Aorta (tissue), 5 donors: ENCODE measurements at places on chromosomes 4 and X. TPM values are rescaled to one million over a fixed set of nuclear protein-coding genes. Genes with fewer than 3 reads are reported as not detected.

The ADAM29 gene
- total RNA-seq, result not detected

The SMPX gene
- total RNA-seq, result 0.81 TPM

The HSFX3 gene
- not detected for total RNA-seq

The ABLIM2 gene
- total RNA-seq, result 20.2 TPM

The NXF2 gene
- total RNA-seq, result not detected

DNA sequence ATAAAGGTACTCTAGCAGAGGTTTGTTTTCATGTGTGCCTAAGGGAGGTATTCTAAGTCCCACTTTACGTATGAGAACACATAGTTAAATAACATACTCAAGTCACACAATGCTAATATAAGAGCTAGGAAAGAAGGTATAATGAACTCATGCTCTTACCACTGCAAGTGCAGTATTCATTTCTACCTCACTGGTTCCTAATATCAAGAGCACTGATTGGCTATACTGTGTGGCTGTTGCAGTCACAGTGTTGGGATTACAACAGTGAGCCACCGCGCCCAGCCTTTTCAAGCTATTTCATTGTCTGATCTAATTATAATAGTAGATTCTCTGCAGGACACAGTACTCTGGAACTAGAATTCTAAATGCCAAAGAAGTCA, 84.0 kb downstream of the PDS5A start:
- H3K4me3 ChIP-seq, result no peak overlapping the region
- H3K4me1 ChIP-seq, result no peaks in the 10 kb centered on the region
- H3K36me3 ChIP-seq, result no peaks in the 10 kb centered on the region

- no peaks in the 10 kb centered on the region for H3K4me1 ChIP-seq
- H3K27ac ChIP-seq, result no peak overlapping the region
- no peak for DNase-seq
- no peaks in the 10 kb centered on the region for H3K36me3 ChIP-seq
These were observed 29.0 kb upstream of the CCNG2 start for GRCh38 chr4:77127837-77128621.

GRCh38 chr4:79864500-79865200, 208.4 kb downstream of the ANTXR2 start:
- DNase-seq, result no peak
- H3K4me1 ChIP-seq, result no peaks in the 10 kb centered on the region

DNA sequence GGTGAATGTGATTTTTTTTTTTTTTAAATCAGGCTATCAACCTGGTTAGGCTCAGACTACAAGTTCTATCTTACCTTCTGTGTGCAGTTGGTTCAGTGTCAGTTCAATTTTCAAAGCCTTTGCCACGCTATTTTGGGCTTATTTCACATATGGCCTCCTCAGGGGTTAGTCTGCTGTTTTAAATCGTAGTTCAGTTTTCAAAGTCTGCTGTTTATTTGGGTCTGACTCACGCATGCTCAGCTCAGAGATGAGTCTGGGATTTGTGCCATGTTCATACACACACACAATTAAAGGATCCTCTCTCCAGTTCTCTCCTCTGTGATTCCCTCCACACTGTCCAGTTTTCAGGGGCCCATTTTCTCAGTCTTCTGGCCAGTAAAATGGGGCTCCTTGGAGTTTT, 32.3 kb upstream of the ZFX start:
- no peaks in the 10 kb centered on the region for H3K4me1 ChIP-seq
- no peak overlapping the region for H3K4me3 ChIP-seq
- no peak for DNase-seq
- no peaks in the 10 kb centered on the region for H3K27me3 ChIP-seq

DNA sequence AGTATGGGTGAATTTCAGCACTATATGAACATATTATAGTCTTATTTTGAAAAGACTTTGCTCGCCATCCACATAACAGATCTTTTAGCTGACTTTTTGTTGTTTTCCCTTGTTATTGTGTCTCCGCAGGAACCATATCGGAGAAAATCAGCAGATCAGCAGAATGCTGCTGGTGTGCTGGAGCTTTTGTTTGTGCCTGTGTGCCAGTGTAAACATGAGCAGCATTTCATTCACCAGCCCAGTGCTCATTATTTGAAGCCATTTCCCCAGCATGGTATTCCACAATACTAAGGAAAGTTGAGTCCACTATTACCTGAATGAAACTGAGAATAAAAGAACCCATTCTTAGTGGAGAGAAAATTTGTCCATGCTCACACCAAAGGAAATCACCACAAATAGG, 261.8 kb upstream of the ARX start:
- no peaks in the 10 kb centered on the region for H3K27me3 ChIP-seq
- no peaks in the 10 kb centered on the region for H3K4me1 ChIP-seq
- DNase-seq, result no peak
- H3K4me3 ChIP-seq, result no peak overlapping the region
- H3K27ac ChIP-seq, result no peak overlapping the region
- H3K36me3 ChIP-seq, result no peaks in the 10 kb centered on the region

DNA sequence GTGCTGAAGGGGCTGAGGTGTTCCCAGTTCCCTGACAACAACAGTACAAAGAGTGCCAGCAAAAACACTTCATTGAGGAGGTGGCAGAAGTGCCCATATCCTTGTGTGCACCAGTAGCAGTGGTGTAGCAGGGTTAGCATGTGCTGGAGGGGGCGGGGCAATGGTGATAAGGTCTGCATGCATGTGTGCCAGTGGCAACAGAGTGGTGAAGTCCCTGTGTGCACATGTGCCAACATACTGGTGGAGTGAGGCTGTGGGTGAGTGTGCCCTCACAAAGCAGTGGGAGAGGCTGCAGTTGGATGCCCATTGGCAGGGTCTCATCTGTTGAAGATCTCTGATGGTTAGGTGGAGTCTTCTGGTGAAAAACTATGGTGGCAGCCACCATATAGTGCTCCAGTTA, 994.6 kb downstream of the PCDH19 start:
- no peak for DNase-seq
- no peaks in the 10 kb centered on the region for H3K4me1 ChIP-seq

GRCh38 chr4:6752486-6752829, 30.1 kb upstream of the KIAA0232 start:
- H3K27ac ChIP-seq, result no peak overlapping the region
- DNase-seq, result no peak
- H3K27me3 ChIP-seq, result no peaks in the 10 kb centered on the region
- peaks cover 3% of the 10 kb centered on the region for H3K4me1 ChIP-seq

- no peak overlapping the region for H3K27ac ChIP-seq
- no peaks in the 10 kb centered on the region for H3K36me3 ChIP-seq
- no peaks in the 10 kb centered on the region for H3K27me3 ChIP-seq
- DNase-seq, result no peak
- no peaks in the 10 kb centered on the region for H3K4me1 ChIP-seq
These were observed 3.6 kb downstream of the DRP2 start for GRCh38 chrX:101223226-101223625.

DNA sequence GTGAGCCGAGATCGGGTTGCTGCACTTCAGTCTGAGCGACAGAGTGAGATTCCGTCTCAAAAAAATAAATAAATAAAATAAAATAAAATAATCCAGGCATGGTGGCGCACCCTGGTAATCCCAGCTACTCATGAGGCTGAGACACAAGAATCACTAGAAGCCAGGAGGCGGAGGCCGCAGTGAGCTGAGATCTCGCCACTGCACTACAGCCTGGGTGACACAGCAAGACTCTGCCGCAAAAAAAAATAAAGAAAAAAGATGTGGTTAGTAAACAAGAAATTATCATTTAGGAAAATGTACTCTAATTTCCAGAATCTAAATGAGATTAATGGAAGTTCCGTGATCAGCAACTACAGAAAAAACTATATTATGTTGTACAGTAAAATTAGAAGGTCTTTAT, 14.5 kb upstream of the LRBA start:
- H3K4me3 ChIP-seq, result no peak overlapping the region
- H3K27me3 ChIP-seq, result no peaks in the 10 kb centered on the region
- H3K27ac ChIP-seq, result no peak overlapping the region
- H3K36me3 ChIP-seq, result no peaks in the 10 kb centered on the region

DNA sequence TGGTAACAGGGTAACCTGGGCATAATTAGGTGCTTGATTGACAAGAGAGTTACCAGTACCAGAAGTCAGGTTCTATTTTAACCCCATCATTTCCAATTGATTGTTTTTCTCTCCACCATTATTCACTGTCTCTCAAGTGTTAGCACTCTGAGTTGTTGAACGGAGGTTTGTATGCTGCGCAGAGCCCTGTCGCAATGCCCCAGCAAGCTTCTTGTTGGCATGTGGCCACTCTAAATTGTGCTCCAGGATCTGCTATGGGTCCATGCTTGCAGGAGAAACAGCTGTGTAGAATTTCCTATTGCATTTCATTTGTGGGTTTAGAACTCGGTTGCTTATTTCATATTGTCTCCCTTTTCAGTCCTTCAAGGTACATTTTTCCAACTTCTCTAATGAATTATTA, 98.2 kb downstream of the KLHL8 start:
- H3K27me3 ChIP-seq, result no peaks in the 10 kb centered on the region
- H3K36me3 ChIP-seq, result peaks cover 3% of the 10 kb centered on the region
- DNase-seq, result no peak
- H3K4me3 ChIP-seq, result no peak overlapping the region
- H3K4me1 ChIP-seq, result no peaks in the 10 kb centered on the region
- H3K27ac ChIP-seq, result peak overlapping the region; percentile 54

DNA sequence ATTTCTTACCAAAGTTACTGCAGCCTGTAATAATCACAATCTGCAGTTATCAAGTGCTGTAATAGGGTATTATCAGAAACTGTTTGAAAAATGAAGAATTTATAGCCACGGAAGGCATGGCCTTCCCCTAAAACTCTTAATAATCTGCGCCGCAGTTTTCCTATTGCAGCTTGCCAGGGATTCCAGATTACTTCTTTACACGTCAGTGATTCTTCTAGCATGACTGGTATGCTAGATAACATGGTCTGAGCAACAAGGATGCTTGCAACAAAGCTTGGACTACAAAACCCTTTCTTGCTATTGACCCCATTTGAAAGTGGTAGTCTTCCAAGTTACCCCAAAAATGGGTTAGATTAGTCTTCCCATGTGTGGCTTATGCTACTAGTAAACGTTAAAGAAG, 47.2 kb upstream of the GK2 start:
- no peak overlapping the region for H3K4me3 ChIP-seq
- no peak overlapping the region for H3K27ac ChIP-seq
- no peaks in the 10 kb centered on the region for H3K27me3 ChIP-seq
- H3K4me1 ChIP-seq, result peaks cover under 1% of the 10 kb centered on the region

GRCh38 chrX:98371994-98372393, 1488.3 kb downstream of the RPA4 start:
- no peaks in the 10 kb centered on the region for H3K36me3 ChIP-seq
- H3K4me1 ChIP-seq, result no peaks in the 10 kb centered on the region
- H3K4me3 ChIP-seq, result no peak overlapping the region
- no peaks in the 10 kb centered on the region for H3K27me3 ChIP-seq
